ENCODE measurements at places on chromosomes 12 and 14.

GRCh38 chr14:74423246-74423645 is 2.8 kb downstream of the SYNDIG1L start:
- no peak for DNase-seq

DNA sequence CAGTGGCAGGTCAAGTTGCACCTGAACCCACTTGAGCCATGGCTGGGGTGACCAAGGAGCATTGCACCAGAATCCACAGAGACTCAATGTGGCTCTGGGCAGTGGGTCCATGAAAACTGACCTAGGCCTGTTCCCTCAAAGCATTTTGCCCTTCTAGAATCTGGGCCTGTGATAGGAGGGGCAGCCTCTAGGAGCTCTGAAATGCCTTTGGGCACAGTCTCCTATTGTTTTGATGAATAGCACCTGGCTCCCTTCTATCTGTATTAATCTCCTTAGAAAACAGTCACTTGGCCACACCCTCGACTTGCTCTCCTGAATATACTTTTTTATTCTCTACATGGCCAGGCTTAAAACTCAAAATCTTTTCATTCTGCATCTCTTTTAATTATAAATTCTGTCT is 14.1 kb upstream of the KRAS start:
- no peak for DNase-seq

GRCh38 chr14:102029956-102030355 is 56.9 kb downstream of the HSP90AA1 start:
- DNase-seq = no peak

- DNase-seq = no peak
These were observed 98.3 kb downstream of the RTN1 start for GRCh38 chr14:59772233-59772632.

- DNase-seq = no peak
These were observed 18.7 kb downstream of the HELB start for GRCh38 chr12:66320996-66321395.

- no peak for DNase-seq
These were observed 9.7 kb downstream of the MLH3 start for GRCh38 chr14:75041613-75042012.

DNA sequence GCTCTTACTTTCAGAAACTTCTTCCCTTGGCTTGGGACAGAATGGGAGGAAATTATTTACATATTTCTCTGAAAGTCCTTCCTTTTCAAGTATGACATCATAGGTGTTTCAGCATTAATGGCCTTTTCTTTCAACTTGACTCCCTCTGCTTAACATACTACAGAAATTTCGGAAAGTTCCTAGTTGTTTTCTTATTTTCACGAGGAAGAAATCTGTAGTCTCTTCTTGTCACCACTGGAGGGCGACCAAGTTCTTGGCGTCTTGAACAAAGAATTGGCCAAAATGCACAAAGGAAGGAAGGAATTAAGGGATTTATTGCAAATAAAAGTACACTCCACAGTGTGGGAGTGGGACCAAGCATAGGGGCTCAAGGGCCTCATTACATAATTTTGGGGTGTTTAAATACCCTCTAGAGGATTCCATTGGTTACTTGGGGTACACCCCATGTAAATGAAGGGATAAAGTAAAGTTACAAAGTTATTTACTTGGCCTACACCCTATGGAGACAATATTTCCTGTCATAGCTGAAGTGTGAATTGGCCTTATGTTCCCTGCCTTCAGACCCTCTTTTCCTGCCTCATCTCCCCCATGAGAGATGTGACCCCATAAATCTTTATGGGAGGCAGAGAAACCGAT is 70.4 kb downstream of the RPL10L start:
- no peak for DNase-seq

GRCh38 chr12:131471946-131472732 is 238.8 kb upstream of the SFSWAP start:
- no peak for DNase-seq

DNA sequence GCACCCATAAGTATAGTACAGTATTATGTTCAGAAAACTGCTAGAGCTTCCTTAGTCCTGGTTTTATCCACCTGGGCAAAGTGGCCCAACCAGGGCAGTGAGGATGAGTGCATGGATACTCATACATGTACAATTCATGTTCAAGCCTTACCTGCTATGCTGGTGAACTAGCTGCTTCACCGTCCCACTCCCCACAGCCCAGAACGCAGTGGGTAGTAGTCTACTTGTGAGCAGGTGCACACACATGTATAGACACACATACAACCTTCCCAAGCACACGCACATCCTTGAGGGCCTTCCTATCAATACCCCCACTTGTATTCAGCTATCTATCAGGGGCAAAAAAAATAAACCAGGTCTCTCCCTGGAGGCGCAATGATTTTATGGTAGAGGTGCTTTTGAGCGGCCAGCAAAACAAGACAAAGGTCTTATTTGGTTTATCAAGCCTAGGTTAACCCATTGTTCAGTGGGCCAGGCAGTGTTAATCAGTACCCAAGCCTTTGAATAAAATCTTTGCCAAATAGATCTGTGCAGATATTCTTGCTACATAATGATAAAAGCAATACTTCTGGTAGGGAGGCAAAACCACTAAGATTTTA is 69.8 kb downstream of the ZFP36L1 start:
- DNase-seq = no peak

DNA sequence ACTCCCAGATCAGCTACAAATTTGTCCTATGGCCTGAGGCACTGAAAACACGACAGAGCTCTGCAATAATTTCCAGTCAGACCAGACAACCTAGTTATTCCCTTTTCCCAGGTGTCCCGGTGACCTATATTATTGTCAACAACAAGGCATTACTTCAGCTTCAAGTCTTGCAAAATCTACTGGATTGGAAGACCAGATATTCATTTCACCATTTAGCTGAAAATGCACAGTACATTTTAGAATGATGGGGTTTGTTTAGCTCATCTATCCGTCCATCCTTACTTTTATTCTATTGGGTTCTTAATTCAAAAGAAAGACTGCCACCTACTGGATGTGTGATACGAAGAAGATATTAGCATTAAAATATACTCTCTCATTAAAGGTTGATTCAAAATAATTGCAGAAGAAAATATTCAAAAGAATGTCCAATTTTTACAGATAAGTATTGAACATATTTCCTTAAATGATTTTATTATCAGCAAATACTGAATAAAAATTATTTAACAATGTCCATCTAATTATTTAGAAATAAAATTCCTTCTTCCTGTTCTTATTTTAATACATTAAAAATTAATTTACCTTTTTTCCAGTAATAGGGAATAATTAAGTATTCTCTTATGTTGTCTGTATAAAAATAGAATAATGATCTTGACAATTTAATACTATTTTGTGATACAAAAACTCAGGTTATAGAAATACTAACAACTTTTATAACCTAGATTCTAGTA is 244.9 kb upstream of the LRIG3 start:
- no peak for DNase-seq

DNA sequence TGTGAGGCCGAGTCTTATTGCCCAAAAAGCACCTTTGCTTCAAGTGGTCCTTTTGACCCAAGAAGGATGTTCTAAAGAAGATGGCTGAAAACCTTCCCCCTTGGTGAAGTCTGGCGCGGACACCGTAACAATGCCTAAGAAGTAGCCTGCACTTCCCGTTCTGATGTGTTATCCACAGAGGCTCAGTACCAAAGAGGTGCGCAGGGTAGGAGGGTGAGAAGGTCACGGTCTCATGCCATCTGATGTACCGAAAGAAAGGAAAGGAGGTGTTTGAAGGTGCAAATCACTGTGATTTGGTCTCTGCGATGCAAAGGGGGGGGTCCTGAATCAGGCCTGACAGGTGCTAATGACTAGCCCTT is 9.9 kb downstream of the PEBP1 start:
- no peak for DNase-seq

GRCh38 chr14:68694516-68695235 is 98.2 kb downstream of the ZFP36L1 start:
- DNase-seq = no peak

DNA sequence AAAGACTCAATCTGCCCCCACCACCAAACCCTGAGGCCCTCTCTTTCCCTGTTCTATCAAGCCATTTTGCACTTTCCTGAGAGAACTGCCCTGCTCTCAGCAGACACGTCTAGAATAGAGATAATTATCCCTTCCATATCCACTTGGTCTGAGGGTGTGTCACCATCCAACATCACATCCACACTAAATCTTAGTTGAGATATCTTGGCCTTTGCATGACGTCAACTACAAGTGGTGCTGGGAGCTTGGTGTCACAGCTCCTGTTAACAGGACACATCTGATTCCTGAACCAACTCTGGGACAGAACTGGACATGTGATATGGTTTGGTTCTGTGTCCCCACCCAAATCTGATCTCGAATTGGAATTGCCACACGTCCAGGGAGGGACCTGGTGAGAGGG is 1109.2 kb downstream of the TMEM121 start:
- DNase-seq = no peak

DNA sequence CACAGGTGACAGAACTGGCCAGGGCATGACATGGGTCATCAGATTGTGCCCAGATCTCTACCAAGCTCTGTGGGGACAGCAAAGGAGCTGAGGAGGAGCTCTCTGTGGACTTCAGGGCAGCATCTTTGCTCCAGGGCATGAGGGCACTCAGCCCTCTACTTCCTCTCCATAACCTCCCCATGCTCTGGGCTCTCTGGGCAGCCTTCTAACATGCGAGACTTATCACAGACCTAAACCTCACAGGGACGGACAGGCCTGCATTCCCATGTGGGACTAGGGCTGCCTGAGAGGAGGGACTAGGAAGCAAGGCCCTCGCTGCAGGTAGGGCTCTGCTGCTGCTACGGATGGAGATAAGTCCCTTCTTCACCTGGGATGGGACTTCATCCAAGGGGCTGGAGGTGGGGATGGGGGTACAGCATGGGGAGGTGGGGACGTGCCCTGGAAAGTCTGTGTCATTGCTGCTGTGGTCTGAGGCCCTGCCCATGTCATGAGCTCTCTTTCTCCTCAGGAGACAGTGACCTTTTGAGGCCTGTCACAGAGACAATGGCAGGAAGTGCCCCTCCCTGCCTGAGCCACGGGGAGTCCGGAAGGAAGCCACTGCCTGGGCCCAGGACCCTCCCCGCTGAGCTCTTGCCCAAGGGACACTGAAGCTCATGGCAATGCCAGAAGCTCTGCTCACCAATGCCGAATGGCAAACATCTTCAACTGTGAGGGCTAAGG is 44.1 kb downstream of the PITPNM2 start:
- no peak for DNase-seq

GRCh38 chr12:2851931-2852330 is 4.9 kb downstream of the TEX52 start:
- no peak for DNase-seq

GRCh38 chr14:85190251-85190650 is 339.7 kb upstream of the FLRT2 start:
- DNase-seq = no peak

DNA sequence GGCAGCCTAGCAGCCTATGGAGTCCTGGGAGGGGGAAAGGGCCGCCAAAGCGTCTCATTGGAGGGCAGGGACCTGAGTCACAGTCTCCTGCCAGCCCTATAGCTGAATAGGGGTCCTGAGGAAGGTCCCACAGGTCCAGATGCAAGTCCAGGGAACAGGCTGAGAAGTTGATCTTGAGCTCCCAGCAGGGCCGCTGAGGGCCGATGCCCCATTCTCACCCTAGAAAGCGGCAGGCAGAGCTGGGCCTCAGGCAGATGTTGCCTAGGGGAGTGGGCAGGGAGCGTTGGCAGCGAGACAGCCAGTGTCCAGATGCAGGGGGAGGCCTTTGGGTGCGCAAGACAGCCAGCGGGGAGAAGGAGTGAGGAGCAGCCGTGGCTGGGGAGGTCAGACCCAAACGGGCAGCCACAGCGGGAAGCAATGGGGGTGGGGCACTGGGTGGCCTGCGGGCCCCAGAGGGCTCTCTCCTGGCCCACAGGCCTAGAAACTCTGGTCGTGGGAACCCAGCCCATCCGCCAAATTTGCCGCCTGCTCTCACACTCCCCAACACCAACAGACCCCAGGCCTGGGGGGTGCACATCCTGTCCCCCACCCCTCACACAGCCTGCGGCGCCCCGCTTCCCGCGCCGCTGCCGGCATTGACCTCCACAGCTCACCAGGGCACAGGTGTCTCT is 1.1 kb downstream of the HDAC7 start:
- DNase-seq = no peak

- no peak for DNase-seq
These were observed 535 bp downstream of the BIN2 start for GRCh38 chr12:51323317-51323960.

DNA sequence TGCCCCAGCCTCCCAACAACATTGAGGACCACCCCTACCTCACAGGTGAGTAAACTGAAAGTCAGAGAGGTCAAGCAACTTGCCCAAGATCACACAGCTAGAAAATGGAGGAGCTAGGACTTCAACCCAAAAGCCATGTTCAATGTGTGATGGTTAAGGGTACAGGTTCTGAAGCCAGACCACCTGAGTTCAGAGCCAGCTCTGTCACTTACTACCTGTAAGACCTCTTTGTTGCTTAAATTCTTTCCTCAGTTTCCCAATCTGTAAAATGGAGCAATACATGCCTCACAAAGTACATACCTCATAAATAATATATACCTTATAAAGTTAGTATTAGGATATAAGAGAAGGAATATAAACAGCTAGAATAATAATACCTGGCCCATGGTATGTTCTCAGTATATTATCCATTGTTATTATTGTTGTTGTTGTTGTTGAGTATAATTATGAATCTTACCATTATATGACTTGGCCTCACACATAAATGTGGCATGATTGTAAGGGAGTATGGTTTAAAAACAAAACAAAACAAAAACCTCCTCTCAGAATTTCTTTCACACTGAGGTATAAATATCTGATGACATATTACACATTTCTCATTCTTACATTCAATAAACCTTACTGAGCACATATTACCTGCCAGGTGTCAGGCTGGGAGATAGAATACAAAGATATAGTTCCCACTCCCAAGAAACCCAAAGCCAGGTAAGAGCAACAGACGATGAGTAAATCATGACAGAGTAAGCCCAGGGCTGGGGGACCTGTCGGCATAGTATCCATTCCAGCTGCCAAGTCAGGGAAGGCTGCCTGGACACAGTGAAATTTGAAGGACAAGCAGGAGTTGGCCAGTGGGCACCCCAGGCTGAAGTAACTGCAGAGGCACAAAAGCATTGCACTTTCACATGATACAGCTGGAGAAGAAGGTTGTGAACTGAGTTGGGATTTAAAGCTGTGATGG is 19.6 kb downstream of the CMKLR1 start:
- DNase-seq = no peak

DNA sequence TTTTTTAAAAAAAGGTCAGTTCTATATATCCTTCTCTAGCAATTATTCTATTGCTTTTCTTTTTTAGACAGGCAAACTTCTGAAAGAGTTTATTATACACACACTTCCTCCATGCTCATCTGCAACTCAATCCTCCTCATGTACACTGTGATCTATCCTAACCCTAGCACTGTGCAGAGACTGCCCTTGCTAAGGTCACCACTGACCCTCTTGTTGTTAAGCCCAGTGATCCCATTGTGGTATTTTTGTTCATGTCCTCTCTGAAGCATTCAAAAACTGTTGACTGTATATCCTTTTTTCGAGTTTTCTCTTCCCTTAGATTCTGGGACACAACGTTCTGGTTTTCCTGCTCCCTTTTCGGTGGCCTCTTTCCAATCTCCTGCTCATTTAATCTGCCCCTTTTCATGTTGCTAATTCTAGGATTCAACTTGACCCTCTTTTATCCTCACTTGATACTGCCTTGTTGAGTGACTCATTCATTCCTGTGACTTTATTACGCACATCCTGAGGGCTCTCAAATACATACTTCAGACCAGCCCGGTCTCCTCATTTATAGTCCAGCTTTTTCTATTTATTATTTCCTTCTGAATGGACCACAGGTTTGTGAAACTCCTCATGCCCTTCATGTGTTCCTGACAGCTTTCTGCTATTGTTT is 53.9 kb upstream of the PTPRB start:
- no peak for DNase-seq
